ENCODE measurements at places on chromosomes 6 and 20. TPM values are rescaled to one million over a fixed set of nuclear protein-coding genes. Genes with fewer than 3 reads are reported as not detected.

Gene SLC16A10
- polyA plus RNA-seq, result 0.80 TPM

Gene NMBR
- polyA plus RNA-seq, result not detected

Gene SALL4
- polyA plus RNA-seq, result 0.03 TPM

Gene CTAGE9
- polyA plus RNA-seq, result not detected

Gene GPR6
- not detected for polyA plus RNA-seq

Gene ABHD12
- polyA plus RNA-seq, result 29.8 TPM

Gene MYL9
- polyA plus RNA-seq, result 691 TPM

Gene STMN3
- 62.1 TPM for polyA plus RNA-seq

Gene WFDC12
- not detected for polyA plus RNA-seq

Gene DST
- 169 TPM for polyA plus RNA-seq

Gene EPB41L2
- 49.8 TPM for polyA plus RNA-seq

Gene MCM8
- 3.5 TPM for polyA plus RNA-seq

Gene BTBD9
- 16.9 TPM for polyA plus RNA-seq

Gene LST1
- 12.2 TPM for polyA plus RNA-seq

Gene GGT7
- 4.4 TPM for polyA plus RNA-seq

Gene MYT1
- polyA plus RNA-seq, result 0.07 TPM

Gene SNRPB
- 170 TPM for polyA plus RNA-seq

Gene PRDM13
- polyA plus RNA-seq, result 0.02 TPM

Gene PBX2
- polyA plus RNA-seq, result 74.0 TPM

DNA sequence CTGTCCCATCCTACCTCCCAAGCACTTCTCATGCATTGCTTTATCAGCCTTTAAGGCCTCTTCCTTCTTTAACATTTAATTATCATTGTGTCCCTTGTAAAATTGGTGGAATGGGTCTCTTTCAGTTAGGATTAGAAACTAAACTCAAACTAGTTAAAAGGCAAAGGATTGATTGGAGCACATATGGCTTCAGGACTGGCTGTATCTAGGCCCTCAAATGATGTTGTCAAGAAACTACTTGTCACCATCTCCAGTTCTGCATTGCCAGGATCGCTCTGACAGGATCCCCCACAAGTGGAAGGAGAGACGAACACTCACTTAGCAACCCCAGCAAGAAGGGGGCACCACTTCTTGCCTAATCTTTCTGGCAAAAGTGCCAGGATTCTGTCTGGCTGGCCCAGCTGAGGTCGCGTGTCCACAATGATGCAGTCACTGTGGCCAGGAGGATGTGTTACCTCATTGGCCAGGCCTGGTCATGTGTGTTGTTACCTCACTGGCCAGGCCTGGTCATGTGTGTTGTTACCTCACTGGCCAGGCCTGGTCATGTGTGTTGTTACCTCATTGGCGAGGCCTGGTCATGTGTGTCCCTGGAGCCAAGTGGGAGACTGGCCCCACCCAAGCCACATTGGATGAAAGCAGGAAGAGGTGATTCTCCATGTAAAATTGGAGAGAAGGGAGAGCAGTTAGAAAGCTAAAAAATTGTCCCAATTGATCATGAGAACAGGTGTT is 5.0 kb downstream of the BANF2 start:
- no peak for DNase-seq

- DNase-seq, result peak; percentile 27
These were observed 742 bp downstream of the TBCC start for GRCh38 chr6:42745083-42745639.

- DNase-seq, result no peak
These were observed 110.6 kb downstream of the PXDC1 start for GRCh38 chr6:3640868-3641267.

DNA sequence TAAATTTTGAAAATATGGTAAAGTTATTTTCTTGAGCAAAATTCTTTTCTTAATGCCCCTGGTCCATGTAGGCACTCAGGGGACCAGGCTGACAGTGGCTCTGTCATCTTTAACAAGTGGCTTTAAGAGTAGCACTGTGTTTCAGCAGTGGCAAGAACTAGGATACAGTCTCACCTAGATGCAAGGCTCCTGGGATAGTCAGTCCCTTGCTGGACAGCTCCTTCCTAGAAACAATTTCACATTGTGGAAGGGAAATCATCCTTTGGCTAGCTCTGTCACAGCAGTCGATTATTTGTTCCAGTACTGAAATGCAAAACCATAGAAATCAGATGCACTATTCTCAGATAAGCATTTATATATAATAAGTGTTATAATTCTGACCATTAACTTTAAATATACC is 175.4 kb upstream of the KCNQ5 start:
- DNase-seq, result no peak

DNA sequence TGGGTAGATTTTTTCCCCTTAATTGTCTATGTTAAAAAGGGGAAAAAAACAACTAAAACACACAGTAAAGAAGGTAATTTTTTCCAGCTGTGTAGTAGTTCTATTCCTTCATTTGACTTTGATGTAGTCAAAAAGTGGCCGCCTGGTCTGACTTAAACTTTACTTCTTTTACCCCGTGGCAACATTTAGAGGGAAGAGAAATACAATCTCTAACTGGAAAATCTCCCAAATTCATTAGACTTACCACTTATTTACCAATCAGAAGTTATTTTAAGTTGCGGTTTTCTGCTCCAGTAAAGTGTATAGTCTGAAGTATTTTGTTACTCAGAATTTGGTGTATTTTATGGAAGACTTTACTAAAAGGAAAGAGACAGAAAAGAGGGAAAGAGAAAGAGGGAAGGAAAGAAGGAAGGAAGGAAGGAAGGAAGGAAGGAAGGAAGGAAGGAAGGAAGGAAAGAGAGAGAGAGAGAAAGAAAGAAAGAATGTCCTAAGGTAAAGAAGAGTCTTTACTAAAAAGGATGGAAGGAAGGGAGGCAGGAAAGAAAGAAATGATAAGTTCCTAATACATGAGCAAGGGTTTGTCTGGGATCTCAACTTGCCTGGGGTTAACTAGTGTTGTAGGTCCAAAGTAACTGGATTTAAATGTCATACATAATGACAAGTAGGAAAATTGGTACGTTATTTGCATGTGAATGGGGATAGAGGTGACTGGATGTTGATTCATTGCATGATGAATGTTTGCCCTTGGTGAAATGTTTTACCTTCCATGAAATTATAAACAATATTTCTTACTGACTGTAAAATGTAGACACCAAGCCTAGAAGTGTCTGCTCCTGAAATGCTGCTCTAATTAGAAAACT is 135.1 kb downstream of the SAMD5 start:
- DNase-seq, result no peak

GRCh38 chr6:2478200-2478599 is 232.8 kb upstream of the GMDS start:
- DNase-seq, result no peak

GRCh38 chr6:130282234-130282995 is 59.7 kb upstream of the SAMD3 start:
- no peak for DNase-seq

- DNase-seq, result no peak
These were observed 29.5 kb downstream of the PTPRA start for GRCh38 chr20:2902818-2903217.

GRCh38 chr6:80457439-80457933 is 351.0 kb downstream of the BCKDHB start:
- DNase-seq, result peak; percentile 68

GRCh38 chr6:137412562-137412961 is 81.6 kb downstream of the OLIG3 start:
- DNase-seq, result no peak

DNA sequence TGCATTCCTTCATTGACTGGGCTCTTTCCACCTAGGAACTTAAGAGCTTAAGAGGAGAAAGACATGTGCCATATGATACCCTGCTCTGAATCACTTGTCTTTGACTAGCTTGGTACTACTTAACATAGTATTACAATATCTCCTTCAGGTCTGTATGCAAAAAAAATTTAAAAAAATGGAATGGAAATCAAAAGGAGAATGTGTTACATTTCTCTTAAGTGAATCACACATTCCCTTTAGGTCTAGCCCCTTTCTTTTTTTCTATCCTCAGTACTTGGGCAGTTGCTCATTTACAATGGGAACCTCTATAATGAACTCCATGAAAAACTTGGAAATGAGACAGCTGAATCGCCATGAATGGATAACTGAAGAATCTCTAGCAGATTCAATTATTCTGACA is 53.8 kb downstream of the SLC35F1 start:
- no peak for DNase-seq

DNA sequence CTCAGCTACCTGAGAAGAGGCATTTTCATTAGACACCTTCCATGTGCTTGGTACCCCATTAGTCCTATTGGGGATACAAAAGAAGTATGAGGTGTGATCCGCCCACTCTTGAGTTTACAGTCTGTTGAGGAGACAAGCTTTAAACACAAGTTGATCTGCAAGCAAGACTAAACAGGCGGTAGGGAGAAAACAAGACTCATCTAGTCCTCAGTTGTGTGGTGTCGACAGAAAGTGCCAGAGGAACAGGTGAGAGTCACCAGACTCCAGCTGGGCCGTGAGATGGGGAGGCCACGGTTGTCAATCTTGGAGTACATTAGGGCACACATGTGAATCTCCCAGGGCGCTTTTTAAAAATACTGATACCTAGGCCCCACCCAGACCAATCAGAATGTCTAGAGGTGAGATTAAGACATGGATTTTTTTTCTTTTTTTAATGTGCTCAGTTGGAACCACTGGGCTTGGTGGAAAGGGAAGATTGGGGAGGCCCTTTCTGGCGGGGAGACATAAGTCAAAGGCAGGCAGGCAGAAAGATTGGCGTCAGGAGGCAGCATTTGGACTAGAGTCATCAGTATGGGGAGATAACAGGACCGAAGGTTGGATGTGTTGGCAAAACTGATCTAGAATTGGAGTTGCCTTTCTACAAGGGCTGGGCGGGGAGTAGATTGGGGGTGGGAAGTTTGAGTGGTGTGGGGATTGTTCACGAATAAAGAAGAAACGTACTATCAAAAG is 10.4 kb downstream of the E2F3 start:
- DNase-seq, result no peak

All from ovary (tissue), 10 donors.